Left hindlimb (tissue), 1 donor: ENCODE measurements at places on chromosomes 16 and 17.
A peak's percentile ranks its signal among the peaks of the same experiment; 100 is the strongest.

DNA sequence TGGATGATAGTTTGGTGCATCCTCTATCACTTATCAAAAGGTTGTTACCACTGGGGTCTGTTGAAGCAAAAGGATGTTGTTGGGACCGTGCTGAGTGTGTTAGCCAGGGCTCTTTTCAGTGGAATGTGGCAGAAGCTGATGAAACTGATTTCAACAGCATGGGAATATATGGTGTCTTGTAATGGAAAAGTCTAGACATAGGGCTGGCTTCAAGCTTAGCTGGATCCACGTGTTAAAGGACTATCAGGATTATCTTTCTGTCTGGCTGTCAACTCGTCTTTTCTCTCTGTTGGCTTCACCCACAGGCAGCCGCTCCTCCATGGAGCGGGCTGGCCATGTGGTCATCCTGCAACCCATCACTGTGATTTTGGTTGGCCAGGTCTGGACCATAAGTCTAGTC is 8.7 kb downstream of the SNX29 start:
- DNase-seq = no peak

DNA sequence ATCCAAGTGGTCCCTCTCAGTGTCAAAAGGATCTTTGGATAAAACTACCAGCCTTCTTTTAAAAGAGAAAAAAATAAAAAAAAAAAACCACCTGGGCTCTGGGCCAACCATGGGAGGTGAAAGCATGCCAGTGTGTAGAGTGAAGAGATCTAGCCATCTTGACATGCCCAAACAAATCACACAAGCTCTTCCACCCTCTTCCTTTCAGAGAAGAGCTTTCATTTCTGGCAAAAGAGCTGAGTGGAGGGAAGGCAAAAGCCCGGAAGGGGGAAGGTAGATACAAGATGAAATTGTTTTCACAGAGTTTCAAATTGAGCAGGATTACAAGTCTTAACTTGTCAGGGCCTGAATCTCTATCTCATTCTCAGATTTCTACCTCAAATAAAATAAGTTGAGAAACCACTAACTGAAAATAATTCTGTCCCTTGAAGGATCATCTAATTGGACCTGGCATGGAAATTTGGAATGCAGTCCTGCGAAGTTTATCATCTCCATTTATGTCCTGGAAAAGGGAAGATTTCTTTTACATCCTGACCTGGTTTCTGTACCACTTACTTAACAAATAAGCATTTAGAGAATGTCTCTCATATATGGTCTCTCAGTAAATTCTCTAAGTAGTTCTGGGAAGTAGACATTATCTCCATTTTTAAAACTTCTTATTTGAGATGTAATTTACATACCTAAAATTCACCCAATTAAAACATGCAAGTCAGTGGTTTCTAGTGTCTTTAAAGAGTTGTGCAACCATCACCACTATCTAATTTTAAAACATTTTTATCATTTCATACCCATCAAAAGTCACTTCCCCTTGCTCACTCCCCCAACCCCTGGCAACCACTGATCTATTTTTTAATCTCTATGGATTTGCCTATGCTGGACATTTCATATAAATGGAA is 93.7 kb downstream of the TANGO6 start:
- DNase-seq = no peak

DNA sequence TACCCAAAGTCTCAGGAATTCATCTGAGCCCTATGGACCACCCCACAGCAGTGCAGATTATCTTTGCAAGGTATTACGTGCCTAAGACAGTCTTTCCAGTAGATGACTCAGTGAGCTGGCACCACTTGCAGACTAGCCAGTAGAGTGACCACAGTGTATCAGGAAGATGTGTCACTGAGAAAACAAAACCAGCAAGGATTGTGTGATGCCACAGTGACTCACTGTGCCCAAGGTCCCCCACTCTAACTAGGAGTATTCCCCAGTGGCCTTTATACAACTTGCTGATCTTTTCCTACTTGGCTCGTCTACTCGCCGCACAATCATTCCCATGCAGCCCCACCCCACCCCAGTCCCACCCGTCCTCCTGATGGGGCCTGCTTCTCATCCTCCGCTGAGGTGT is 26.8 kb upstream of the PRKCA start:
- DNase-seq = no peak

GRCh38 chr17:1119924-1120323 is 59.9 kb downstream of the ABR start:
- DNase-seq = peak; percentile 11

GRCh38 chr16:86229866-86230656 is 280.3 kb upstream of the FOXF1 start:
- DNase-seq = no peak

DNA sequence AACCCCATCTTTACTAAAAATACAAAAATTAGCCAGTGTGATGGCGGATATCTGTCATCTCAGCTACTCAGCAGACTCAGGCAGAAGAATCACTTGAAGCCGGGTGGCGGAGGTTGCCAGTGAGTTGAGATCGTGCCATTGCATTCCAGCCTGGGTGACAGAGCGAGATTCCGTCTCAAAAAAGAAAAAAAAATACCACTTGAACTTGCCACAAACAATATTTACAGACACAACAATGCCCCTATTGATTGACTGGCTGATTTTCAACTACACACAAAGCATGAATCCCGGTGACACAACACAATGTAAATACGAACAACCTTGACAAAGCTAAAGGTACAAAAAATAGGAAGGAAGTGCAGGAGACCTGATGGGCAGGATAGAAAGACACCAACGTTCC is 49.3 kb downstream of the NXN start:
- no peak for DNase-seq

DNA sequence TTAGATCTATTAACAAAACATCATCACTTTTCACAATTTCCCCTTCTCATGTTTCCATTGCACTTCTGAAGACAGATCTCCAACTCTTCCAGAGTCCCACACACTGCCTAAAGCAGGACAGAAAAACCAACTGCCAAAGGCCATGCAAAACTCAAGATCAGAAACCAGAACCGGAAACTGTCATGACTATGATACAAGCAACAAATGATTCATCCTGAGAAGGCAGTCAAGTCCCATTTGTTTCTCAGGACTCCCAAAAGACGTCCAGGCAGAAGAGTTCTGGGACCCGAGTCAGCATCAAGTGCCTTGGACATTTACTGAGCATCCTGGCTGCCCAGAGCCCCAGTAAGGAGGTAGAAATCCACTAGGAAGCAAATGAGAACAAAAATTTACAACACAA is 38.8 kb downstream of the ERN1 start:
- no peak for DNase-seq
